ENCODE measurements at places on chromosomes 3 and 15. TPM values are rescaled to one million over a fixed set of nuclear protein-coding genes. Genes with fewer than 3 reads are reported as not detected.

RGMA gene
- polyA plus RNA-seq, result 0.65 TPM

- peak; percentile 93 for DNase-seq
Observed at GRCh38 chr3:141710888-141711616, 27.0 kb upstream of the RNF7 start.

DNA sequence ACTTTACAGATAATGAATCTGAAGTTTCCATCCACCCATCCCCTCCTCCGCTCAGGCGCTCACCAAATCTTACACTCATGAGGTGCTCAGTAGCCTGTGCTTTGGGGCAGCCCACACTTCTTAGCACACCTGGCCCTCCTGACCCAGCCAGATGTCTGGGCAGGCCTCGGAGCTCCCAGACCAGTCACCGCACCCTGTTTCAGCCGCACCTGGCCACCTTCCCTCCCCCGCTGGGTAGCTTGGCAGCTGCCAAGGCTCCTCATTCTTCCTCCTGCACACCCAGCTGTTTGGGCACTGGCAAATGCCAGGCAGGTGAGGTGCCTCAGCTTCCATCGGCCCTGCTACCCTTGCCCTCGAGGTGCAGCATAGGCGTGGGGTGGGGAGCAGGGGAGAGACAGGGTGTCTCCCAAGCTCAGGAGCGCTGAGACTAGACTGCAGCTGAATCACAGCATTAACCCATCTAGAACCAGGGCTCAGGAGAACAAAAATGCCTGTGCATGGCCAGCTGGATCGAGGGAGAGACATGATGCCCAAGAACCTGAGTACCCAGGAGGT lies 45.8 kb downstream of the CDC25A start:
- no peak for DNase-seq

GRCh38 chr15:43095708-43096347 lies 10.0 kb downstream of the UBR1 start:
- DNase-seq, result peak; percentile 51
